A549 treated with CORT108297 at 1 μM for 4 hours (cell line): ENCODE measurements at places on chromosomes 7 and 10. TPM values are rescaled to one million over a fixed set of nuclear protein-coding genes. Genes with fewer than 3 reads are reported as not detected.

The GIMAP6 gene
- total RNA-seq = not detected in 5 replicates

The WDFY4 gene
- total RNA-seq = 0.02 to 0.05 TPM in 2 of 5 replicates, not detected in the others

The UCN3 gene
- total RNA-seq = not detected in 5 replicates

The CYP26C1 gene
- total RNA-seq = 0.02 TPM in 1 of 5 replicates, not detected in the others

The ANXA8 gene
- 28.8 to 40.9 TPM (median 33.6 TPM) in 5 replicates for total RNA-seq

The IGF2BP3 gene
- total RNA-seq = 19.4 to 30.4 TPM (median 24.1 TPM) in 5 replicates

The PRLHR gene
- total RNA-seq = not detected in 5 replicates

The AQP1 gene
- 0.36 to 0.55 TPM (median 0.42 TPM) in 5 replicates for total RNA-seq

The PTPRE gene
- total RNA-seq = 2.5 to 4.1 TPM (median 3.6 TPM) in 5 replicates

The EBF3 gene
- total RNA-seq = 0.14 to 0.30 TPM (median 0.15 TPM) in 5 replicates

The RADIL gene
- 1.3 to 2.8 TPM (median 2.1 TPM) in 5 replicates for total RNA-seq

The ACBD7 gene
- 0.72 to 1.1 TPM (median 0.80 TPM) in 5 replicates for total RNA-seq

The CADPS2 gene
- total RNA-seq = 0.02 to 0.13 TPM (median 0.06 TPM) in 5 replicates

The ZC3HAV1 gene
- total RNA-seq = 27.7 to 33.5 TPM (median 30.7 TPM) in 5 replicates

The ACTR3C gene
- 0.17 TPM in 1 of 5 replicates, not detected in the others for total RNA-seq

The PRKG1 gene
- total RNA-seq = 0.01 TPM in 3 of 5 replicates, not detected in the others

The ETV1 gene
- total RNA-seq = 1.3 to 3.5 TPM (median 3.4 TPM) in 5 replicates

The GNAT3 gene
- not detected in 5 replicates for total RNA-seq

The SPDYE8 gene
- not detected in 5 replicates for total RNA-seq

The PAX4 gene
- not detected in 5 replicates for total RNA-seq

The NPFFR1 gene
- total RNA-seq = not detected in 5 replicates

The SLC13A1 gene
- total RNA-seq = not detected in 5 replicates

The IFIT5 gene
- total RNA-seq = 5.8 to 11.3 TPM (median 8.0 TPM) in 5 replicates

The PIK3AP1 gene
- 0.51 to 0.70 TPM (median 0.60 TPM) in 5 replicates for total RNA-seq

The PLXNA4 gene
- 0.97 to 1.9 TPM (median 1.4 TPM) in 5 replicates for total RNA-seq

The CPA4 gene
- 5.0 to 7.8 TPM (median 5.3 TPM) in 5 replicates for total RNA-seq

The PTN gene
- not detected in 5 replicates for total RNA-seq

The SP4 gene
- total RNA-seq = 0.87 to 1.4 TPM (median 1.2 TPM) in 5 replicates

The TFR2 gene
- total RNA-seq = 1.9 to 3.4 TPM (median 2.8 TPM) in 5 replicates

The HTR7 gene
- total RNA-seq = 0.06 to 0.10 TPM (median 0.09 TPM) in 5 replicates

The IFIT1B gene
- not detected in 5 replicates for total RNA-seq

The CALHM1 gene
- total RNA-seq = 0.02 TPM in 1 of 5 replicates, not detected in the others

The RTKN2 gene
- 0.83 to 1.1 TPM (median 0.93 TPM) in 5 replicates for total RNA-seq

The RASSF4 gene
- total RNA-seq = 1.6 to 2.2 TPM (median 1.8 TPM) in 5 replicates

The PLOD3 gene
- total RNA-seq = 68.9 to 85.9 TPM (median 81.7 TPM) in 5 replicates

The STAG3 gene
- total RNA-seq = 0.18 to 0.23 TPM (median 0.22 TPM) in 5 replicates

The TNS3 gene
- total RNA-seq = 71.1 to 89.4 TPM (median 80.6 TPM) in 5 replicates

The OPN4 gene
- not detected in 5 replicates for total RNA-seq

The NEUROD6 gene
- not detected in 5 replicates for total RNA-seq

The CTNNA3 gene
- total RNA-seq = not detected in 5 replicates

The EMX2 gene
- total RNA-seq = not detected in 5 replicates

The NKX6-2 gene
- 0.17 to 0.33 TPM (median 0.29 TPM) in 5 replicates for total RNA-seq

The CYP2C9 gene
- total RNA-seq = 0.03 to 0.14 TPM (median 0.06 TPM) in 3 of 5 replicates, not detected in the others
